ENCODE measurements at places on chromosomes 2 and 18.

DNA sequence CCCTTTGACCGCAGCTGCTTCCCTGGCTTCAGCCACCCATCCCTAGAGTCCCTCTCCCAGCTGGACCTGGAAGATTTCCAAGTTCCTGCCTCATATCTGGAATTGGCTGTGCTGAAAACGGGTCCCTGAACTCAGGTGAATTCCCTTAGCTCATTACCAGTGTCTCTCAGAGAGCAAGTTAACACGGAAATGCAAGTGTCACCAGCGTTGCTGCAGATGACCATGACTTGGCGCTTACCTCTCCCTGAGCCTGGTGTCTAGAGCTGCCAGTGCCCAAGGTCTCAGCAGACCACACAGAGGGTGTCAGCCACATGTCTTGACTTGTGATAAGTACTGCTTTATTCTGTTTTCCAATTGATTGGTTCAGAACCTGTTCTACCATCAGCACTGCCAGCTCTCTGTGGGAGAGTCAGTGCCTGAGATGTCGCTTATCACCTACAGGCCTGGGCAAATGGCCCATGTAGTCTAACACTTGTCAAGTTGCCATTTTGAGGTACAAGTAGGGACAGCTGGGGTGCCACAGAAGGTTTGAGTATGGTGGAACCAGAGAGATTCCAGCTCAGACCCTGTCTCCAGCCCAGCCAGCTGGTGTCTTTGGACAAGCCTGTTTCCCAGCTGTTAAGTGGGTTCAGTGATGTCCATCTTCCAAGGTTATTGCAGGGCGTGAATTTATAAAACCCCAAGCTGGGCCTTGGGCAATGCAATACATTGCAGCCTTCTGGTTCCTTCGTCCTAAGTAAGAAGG, 48.7 kb downstream of the LYPD1 start:
- no peaks in the 10 kb centered on the region for H3K36me3 ChIP-seq
- H3K4me3 ChIP-seq, result no peak overlapping the region
- H3K27ac ChIP-seq, result no peak overlapping the region
- DNase-seq, result no peak
- no peaks in the 10 kb centered on the region for H3K27me3 ChIP-seq

DNA sequence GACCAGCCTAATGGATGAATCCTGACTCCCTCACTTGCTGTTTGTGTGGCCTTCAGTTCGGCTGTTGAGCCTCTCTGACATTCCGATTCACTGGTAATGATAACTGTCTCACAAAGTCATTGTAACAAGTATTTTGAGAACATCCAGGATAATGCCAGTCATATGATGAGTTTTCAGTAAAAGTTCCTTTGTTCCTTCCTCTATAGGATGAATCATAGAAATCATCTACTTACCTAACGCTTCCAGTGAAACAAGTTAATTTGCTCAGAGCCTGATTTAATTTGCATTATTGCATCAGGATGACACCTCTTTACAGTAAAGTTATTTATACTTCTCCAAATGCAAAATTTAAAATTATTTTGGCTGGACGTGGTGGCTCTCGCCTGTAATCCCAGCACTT, 32.0 kb downstream of the RAB31 start:
- no peaks in the 10 kb centered on the region for H3K27me3 ChIP-seq
- no peak overlapping the region for H3K27ac ChIP-seq
- H3K4me3 ChIP-seq, result no peak overlapping the region
- H3K36me3 ChIP-seq, result no peaks in the 10 kb centered on the region
- DNase-seq, result no peak

GRCh38 chr2:156982615-156983014, 274.9 kb upstream of the GALNT5 start:
- H3K4me1 ChIP-seq, result no peaks in the 10 kb centered on the region
- no peak for DNase-seq
- H3K27ac ChIP-seq, result no peak overlapping the region
- no peak overlapping the region for H3K4me3 ChIP-seq

DNA sequence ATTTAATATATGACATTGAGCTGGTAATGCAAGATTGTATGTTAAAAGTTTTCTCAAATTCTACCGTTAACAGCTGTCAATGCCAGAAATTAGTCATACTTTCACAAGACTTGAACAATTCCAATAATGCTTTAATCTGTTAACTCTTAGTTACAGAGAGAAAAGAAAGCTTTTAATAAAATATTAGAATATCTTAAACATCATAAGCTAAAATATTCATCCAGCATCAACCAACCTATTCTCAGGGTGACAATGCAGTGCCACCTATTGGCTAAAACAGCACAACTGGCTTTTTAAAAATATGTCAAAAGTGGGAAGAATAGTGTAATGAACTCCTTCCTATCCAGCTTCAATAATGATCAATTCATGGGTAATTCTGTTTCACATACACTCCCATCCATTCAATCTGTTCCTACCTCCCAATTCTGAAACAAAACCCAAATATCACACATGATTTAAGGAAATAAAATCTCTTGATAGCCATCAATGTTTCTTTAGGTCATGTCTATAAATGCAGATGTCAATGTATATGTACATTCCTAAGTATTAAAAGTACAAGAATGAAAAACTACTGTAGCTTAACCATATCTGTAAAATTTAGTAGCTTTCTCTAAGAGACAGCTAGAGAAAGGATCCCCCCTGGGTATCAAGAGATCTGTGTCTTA, 79.8 kb upstream of the CCDC141 start:
- no peak overlapping the region for H3K27ac ChIP-seq
- H3K27me3 ChIP-seq, result no peaks in the 10 kb centered on the region
- H3K36me3 ChIP-seq, result no peaks in the 10 kb centered on the region
- no peak overlapping the region for H3K4me3 ChIP-seq

GRCh38 chr2:236244256-236244655, 19.9 kb downstream of the ASB18 start:
- H3K27me3 ChIP-seq, result no peaks in the 10 kb centered on the region
- no peak overlapping the region for H3K4me3 ChIP-seq
- DNase-seq, result no peak
- H3K36me3 ChIP-seq, result no peaks in the 10 kb centered on the region
- no peak overlapping the region for H3K27ac ChIP-seq
- H3K4me1 ChIP-seq, result no peaks in the 10 kb centered on the region

DNA sequence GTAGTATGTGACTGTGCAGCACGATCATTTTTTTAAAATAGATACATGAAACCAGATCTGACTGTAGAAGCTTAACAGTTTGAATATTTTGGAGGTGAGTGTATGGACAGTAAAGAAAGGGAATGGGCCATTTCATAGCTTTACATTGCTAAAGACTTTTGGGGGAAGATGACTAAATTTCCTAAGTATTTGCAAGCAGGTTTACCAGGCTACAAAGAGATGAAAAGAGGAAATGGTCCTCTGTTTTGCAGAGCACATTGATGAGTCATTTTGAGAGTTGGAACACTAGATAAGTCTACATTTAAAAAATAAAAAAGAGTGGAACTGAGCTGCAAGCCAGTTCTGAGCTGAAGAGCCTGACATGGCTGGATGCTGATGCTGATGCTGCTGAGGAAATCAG, 115.7 kb upstream of the LRATD1 start:
- H3K27ac ChIP-seq, result no peak overlapping the region
- H3K4me1 ChIP-seq, result no peaks in the 10 kb centered on the region
- no peaks in the 10 kb centered on the region for H3K36me3 ChIP-seq
- no peak overlapping the region for H3K4me3 ChIP-seq

DNA sequence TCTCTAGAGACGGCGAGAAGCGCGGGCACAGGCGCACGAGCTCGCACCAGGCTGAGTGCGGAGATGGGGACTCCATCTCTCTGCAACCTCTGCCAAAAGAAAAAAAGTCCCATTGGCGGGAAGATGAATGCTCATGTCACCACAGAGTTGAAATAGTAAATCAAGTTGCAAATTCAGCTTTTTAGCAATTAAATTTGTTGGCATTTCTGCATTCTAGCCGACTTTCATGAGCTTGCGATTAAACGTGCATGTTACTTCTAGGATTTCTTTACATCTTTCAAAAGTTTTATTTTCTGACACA, 588 bp downstream of the CHAC2 start:
- peak overlapping the region; percentile 90 for H3K4me3 ChIP-seq
- no peak for DNase-seq

- peak overlapping the region; percentile 58 for H3K4me3 ChIP-seq
- no peak overlapping the region for H3K27ac ChIP-seq
- no peak for DNase-seq
- no peaks in the 10 kb centered on the region for H3K27me3 ChIP-seq
- no peaks in the 10 kb centered on the region for H3K36me3 ChIP-seq
These were observed 212.6 kb downstream of the TNS1 start for GRCh38 chr2:217790195-217790594.

GRCh38 chr2:36413218-36413617, 57.6 kb downstream of the CRIM1 start:
- no peak for DNase-seq
- H3K4me1 ChIP-seq, result no peaks in the 10 kb centered on the region
- H3K4me3 ChIP-seq, result no peak overlapping the region
- no peak overlapping the region for H3K27ac ChIP-seq
- H3K27me3 ChIP-seq, result no peaks in the 10 kb centered on the region

DNA sequence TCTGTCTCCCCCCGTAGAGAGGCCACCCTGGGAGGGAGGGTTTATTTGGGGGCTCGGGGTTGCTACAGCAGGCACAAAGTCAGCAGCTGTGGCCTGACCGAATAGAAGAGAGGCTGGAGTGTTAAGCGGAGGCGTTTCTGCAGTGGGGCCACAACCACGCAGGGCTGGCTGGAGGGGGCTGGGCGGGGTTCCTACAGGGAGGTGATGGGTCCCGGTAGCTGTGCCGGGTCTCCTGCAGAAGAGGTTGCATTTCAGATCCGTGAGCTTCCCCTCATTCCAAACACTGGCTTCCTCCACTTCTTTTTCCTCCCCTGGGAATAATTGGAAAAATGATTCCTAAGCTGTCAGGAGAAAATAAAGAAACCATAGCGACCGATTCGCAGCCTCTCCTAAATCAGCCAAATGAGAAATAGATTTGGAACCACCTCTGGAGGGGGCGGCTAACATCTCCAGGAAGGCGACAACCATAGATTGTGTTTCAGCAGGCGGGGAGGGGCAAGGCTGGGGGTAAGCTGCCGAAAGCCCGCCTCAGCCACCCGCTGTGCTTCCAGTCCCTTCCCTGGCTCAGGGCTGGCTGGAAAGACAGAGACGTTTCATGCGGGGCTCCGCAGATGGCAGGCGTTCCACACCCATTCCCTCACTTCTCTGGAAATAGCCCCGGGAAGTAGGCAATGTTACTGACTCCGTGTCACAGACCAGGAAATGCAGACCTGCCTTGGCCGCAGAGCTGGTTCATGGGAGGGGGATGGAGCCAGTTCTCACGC, 85.6 kb upstream of the TAF1B start:
- H3K27ac ChIP-seq, result no peak overlapping the region
- H3K4me3 ChIP-seq, result no peak overlapping the region

GRCh38 chr2:235513984-235514626, 20.3 kb downstream of the AGAP1 start:
- H3K36me3 ChIP-seq, result no peaks in the 10 kb centered on the region
- no peaks in the 10 kb centered on the region for H3K4me1 ChIP-seq
- no peak for DNase-seq
- no peak overlapping the region for H3K27ac ChIP-seq
- H3K4me3 ChIP-seq, result no peak overlapping the region

DNA sequence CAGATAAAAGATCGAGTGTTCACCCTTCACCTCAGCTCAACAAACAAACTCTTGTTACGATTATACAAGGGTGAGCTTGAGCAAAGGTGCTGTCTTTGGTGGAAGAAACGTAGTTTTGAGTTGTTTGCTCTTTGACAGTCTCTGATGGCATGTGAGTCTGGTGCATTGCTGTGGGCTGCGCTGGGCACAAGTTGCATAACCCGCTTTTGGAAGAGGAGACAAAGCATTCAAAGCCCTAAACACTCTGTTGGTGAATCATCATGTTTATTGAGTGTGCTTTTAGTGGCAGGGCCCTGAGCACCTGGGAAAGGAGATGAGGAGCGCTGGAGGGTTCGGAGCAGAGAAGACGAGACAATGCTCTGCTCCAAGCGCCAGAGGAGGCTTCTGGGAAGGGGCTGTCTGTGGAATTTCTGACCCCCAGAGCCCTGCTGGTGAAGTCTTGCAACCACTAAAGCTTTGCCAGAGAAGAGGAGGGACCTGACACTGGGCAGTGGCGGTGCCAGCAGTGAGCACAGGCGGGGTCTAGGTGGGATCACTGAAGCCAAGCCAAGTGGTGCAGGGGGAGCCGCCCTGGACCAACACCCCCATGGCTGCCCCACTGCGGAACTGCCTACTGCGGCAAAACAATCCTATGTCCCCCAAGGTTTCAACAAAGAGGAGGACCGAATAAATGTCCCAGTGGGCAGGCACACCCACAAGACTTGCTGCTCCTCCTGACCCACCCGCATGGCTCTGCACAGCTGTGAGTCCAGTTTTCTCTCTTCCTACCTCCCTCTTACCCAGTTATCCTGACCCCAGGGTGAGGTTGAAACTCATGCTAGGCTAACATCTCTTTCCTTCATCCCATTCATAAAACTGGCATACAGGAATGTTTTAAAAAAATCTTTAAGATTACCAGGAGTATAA, 64.0 kb downstream of the TNFRSF11A start:
- H3K4me1 ChIP-seq, result no peaks in the 10 kb centered on the region
- H3K36me3 ChIP-seq, result no peaks in the 10 kb centered on the region
- no peaks in the 10 kb centered on the region for H3K27me3 ChIP-seq
- no peak overlapping the region for H3K4me3 ChIP-seq
- H3K27ac ChIP-seq, result no peak overlapping the region

DNA sequence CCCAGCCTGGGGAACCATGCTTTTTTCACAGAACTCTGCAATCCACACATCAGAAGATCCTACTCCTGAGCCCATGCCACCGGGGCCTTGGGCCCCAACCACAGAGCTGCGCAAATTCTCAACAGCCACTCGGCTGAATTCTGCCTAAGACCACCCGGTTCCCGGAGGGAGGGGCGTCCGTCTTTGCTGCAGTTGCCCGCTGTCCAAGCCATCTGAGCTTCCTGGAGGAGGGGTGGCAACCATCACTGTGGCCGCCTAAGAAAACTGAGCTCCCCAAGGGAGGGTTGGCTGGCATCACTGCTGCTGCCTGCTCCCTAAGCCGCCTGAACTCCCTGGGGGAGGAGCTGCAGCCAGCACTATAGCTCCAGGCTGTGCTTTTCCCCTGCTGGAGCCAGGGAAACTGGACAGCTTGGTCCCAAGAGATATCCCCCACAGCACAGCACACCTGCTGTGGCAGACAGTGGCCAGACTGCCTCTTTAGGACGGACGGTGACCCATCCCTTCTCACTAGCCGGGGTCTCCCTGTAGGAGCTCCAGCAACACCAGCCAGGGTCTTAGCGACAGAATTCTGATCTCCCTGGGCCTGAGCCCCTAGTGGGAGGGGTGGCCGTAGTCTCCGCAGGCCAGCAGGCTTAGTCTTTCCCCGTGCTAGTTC, 1411.6 kb upstream of the CDH2 start:
- no peak overlapping the region for H3K27ac ChIP-seq
- no peak overlapping the region for H3K4me3 ChIP-seq
- no peak for DNase-seq
- H3K27me3 ChIP-seq, result no peaks in the 10 kb centered on the region
- no peaks in the 10 kb centered on the region for H3K4me1 ChIP-seq
- H3K36me3 ChIP-seq, result no peaks in the 10 kb centered on the region

All from effector memory CD4-positive, alpha-beta T cell (primary cell).